NCI-H2171 (cell line): ENCODE measurements at places on chromosomes 4 and X.
A peak's percentile ranks its signal among the peaks of the same experiment; 100 is the strongest.

DNA sequence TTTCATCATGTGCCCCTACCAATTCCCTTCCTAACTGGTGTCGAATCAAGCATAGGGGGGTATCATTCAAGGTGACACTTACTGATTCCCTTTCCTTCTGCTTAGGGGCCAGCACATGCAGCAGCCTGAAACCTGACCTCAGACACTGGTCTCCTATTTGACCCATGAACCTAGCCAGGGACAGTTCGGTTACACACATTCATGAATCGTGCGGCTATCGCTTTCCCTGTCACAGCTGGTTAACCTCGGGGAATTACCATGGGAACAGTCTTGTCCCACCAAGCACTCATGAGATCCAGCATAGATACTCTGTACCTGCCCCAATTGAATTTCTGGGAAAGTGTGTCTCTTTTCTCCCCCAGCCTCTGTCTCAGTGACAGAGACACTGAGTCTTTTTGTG is 140.4 kb downstream of the ZNF674 start:
- no peak for DNase-seq

DNA sequence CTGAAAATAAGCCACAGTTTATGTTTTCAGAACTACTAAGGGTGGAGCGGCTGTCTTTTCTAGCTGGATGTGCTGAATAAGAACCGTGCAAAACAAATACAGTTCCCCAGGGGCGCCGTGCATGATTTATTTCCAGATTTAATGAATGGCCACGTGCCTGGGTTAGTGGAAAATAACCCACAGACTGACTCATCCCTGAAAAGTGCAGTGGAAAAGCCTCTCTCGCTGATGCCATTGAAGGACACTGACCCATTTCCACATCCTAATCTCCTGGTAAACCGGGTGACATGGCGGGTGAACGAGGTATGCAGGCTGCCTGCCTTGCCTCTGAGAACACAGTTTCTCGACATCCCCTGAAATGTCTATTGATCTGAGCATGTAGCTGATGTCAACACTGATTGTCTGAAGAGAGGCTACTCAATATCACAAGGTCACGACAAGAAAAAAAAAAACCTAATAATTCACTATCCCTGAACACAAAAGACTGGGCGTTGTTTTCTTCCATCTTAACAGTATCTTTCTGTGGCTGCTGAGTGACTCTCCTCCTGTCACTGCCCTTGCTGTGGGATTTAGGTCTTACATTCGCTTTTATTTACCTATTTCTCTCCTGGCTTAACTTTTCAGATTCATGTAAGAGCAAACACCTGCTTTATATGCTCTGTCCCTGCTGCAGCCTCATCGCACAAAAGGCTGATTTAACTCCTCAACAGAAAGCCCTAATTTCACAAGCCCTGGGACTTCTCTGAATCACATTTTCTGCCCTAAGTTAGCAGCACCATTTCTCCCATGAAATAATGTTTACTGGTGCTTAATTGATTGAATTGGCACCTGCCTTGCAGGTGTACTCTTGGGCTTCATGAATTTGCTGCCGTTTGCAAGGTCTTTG is 76.9 kb upstream of the SCOC start:
- peak; percentile 12 for DNase-seq

GRCh38 chr4:139682741-139683151 is 17.1 kb downstream of the MGST2 start:
- no peak for DNase-seq

GRCh38 chr4:86926435-86927086 is 8.2 kb upstream of the AFF1 start:
- no peak for DNase-seq

DNA sequence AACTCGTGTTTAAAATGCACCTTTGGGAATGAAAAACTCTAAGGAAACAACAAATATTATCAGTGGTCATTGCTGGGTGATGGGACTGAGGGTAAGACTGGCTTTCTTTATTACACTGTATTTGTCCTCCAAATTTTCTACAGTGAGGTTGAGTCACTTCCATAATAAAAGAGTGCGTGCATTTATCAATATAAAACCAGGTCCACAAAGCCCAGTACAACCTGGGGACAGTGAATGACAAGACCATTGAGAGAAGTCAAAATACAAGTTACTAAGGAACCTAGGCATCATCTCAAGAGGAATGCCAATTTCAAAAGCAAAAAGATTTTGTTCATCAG is 76.4 kb downstream of the MAGED4 start:
- no peak for DNase-seq

DNA sequence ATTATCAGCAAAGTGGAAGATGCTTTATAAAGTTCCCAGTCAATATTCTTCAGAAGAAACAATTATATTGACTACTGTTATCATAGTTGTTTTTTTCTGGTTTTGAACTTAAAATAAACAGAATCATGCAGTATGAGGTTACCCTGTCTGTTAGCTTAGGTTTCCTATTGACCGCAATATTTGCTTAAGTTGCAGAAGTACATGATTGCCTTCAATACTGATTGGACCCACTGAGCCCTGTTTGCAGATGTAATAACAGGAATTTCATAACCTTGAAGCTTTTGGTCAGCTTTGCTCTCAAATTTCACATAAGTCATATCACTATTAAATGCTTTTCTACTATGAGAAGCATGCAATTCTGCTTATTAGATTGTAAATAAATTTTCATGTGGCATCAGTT is 229.1 kb upstream of the FSTL5 start:
- DNase-seq, result no peak

DNA sequence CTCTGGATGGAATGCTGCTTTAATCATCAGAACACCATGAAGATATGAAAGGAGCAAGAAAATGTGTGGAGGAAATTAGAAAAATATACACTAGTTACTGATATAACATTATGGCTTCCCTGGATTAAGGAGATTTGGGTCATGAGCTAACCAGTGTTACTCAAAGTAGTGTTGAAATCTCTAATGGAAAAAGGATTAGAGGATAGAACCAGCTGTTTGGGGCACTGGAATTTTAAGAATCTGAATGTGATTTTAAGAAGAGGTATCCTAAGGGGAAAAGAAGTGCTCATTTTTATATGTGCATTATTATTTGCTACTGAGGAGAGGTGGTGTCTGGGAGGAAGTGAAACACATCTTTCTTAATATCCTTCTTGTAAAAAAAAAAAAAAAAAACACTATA is 164.1 kb upstream of the PPARGC1A start:
- DNase-seq, result no peak

GRCh38 chrX:115068896-115069295 is 51.5 kb upstream of the IL13RA2 start:
- no peak for DNase-seq

DNA sequence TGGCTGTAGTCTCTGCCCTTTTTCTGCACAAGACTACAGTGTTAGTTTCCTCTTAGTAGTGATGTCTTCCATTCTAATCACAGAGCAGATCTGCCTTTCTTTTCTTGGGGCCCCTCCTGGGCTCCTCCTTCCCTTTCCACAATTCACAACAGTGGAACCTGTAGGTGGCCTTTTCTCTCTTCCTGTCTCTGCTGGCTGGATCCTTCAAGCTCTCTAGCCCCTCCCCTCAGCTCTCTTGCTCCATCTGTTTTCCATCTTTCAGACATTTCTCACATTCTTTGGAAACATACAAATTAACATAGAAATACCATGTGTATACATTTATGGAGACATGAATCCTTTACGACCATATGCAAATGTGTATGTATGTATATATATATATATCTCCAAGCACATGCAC is 304 bp upstream of the SPIN2A start:
- no peak for DNase-seq
